ENCODE measurements at places on chromosomes 13 and 19.

- DNase-seq, result peak; percentile 93
Observed at GRCh38 chr19:3986260-3987041, 1.2 kb upstream of the EEF2 start.

- no peak for DNase-seq
Observed at GRCh38 chr13:113748862-113749451, 10.1 kb upstream of the TMEM255B start.

DNA sequence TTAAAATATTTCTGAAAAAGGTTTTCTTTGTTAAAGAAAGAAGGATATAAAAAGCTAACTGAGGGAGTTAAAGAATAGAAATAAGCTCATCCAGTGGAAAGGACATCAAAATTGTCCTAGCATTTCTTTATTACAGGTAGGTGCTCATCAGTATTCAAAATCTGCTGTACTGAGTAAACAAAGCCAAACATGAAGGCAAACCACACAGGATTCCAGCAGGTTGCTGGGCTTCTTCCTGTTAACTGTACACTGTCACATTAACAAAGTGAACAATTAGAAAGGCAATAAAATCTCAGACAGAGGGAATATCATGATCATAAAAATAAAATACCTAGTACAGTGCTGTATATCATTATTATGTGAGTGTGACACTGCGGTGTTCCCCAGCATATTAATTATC is 1541.0 kb downstream of the SLITRK5 start:
- no peak for DNase-seq

DNA sequence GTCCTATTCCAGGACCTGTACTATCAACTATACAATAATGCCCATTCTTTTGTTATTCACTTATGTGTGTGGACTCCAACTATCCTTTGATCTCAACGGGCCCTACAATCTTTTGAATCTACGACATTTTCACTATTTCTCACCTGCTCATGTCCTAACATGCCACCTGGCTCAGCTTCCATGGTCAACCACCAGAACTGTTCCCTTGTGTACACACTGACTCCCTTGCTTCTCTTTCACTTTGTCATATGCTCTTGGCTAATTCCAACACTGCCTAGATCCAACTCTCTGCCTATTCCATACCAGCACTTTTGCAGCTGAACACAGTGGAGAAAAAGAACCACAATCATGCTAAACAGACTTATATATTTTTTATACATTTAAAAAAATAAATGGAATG is 53.1 kb downstream of the MICU2 start:
- no peak for DNase-seq

DNA sequence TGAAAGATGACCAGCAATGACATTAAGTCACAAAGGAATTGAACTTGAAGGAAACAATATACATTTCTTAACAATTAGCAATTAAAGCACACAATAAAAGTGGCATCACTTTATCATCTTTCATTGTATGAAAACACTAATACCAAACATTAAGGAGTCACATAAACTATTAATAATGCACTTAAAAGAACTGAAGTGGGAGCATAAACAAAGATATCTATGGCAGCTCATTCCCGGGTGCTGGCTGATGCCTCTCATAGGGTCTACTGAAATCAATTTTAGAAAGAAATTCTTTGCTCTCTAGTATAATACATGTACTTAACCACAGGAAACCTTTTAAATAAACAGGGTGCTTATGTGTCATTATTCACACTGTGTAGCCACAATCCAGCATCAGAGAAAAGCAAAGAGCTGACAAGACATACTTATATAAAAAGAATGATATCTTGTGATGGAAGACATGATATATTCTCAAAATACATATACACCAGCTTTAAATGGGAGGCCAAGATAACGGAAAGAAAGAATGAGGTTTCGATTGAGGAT is 1207.8 kb downstream of the EFNB2 start:
- DNase-seq, result no peak

GRCh38 chr13:91618315-91618714 is 219.9 kb downstream of the GPC5 start:
- no peak for DNase-seq

GRCh38 chr19:49631014-49631588 is 8.8 kb downstream of the RRAS start:
- no peak for DNase-seq

DNA sequence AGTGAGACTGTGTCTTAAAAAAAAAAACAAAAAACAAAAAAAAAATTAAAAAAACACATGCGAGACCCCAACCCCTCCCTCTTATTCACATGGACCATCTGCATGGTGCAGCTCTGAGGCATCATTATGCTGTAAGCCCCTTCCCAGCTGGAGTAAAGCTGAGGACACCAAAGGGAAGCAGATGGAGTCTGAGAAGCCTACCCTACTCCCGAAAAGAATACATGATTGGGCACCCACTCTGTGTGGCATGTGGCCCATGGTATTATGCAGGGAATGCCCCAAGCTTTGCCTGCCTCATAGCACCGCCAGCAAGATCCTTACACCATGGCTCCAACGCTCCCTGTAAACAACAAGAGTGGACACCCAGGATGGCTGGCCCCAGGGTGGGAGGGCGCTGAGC is 4.7 kb downstream of the PTH2 start:
- no peak for DNase-seq

GRCh38 chr13:42592915-42593900 is 19.3 kb downstream of the TNFSF11 start:
- DNase-seq, result no peak

DNA sequence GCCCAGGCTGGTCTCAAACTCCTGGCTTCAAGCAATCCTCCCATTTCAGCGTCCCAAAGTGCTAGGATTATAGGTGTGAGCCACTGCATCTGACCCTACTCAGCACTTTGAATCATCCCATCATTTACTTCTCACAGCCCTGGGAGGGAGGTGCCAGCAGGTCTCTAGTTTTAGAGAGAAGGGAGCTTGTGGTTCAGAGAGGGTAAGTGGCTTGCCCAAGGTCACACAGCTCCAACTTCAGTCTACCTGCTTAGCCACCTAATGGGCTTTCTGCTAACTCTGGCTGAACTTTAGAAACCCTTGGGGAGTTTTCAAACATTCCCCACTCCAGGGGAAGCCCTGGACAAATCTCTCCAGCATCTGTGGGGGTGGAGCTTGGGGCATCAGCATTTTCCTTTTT is 18.3 kb downstream of the CACNA1A start:
- DNase-seq, result no peak

GRCh38 chr13:101572456-101572855 is 120.0 kb downstream of the ITGBL1 start:
- DNase-seq, result no peak

GRCh38 chr13:108268466-108269112 is 929 bp upstream of the TNFSF13B start:
- DNase-seq, result peak; percentile 1

DNA sequence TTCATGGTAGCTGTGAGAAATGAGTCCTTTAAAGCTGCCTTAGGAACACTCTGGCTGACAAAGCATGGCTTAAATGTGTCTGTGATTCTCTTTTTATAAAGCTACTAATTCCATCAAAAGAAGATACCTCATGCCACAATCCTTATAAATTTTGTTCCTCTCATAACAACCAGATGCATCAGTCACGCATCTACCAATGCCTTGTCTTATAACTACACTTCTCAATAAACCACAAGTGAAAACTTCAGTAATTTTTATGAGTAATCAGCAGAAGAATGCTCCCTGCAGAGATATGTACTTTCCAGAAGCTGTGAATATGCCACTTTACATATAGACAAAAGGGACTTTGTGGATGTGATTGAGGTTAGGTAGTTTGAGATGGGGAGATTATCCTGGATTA is 147.8 kb downstream of the SUCLA2 start:
- DNase-seq, result no peak

DNA sequence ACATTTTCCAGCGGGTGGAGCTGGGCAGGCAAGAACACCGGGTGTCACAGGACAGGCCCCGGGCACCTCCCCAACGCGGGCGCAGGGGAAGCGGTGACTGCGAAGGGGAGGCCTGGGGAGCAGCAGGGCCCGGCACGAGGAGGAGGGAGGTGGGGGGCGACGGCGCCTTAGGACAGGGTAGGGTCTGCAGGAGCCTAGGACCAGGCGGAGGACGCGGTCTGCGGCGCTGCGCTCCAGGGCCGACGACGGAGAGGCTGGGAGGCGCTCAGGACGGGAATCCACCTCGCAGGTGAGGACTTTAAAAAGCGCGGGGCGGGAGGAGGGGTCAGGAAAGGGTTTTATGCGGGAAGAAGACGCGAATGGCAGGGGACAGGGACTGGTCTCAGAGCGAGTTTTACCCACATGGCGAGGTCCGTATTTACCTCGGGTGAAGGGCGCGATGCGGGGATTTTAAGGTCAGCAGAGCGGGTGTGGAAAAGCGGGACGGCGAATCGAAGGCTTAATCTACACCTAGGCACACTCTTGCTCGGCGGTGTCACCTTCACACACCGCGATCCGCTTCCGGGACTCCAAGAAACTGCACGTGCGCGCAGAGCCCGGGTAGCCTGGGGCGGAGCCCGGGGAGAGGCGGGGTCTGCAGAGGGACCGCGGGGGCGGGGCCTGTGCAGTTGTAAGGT is 13.5 kb downstream of the ERVV-2 start:
- DNase-seq, result peak; percentile 31

DNA sequence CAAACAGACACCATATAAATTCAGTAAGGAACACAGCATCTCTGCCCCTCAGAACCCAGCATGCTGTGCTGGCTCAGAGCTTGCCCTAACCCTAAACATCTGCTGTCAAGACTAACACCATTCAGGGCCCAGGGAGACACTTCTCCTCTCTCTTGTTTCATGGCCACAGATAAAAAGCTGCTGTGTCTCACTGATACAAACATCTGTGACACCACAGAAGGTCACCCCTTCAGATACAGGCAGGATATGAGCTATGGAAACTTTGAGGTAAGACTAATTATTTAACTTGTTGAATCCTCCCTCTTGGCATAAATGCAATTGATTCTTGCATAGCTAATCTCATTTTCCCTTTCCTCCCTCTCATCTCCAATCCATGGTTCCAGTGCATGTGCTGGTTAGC is 61.6 kb upstream of the GPR12 start:
- DNase-seq, result no peak

DNA sequence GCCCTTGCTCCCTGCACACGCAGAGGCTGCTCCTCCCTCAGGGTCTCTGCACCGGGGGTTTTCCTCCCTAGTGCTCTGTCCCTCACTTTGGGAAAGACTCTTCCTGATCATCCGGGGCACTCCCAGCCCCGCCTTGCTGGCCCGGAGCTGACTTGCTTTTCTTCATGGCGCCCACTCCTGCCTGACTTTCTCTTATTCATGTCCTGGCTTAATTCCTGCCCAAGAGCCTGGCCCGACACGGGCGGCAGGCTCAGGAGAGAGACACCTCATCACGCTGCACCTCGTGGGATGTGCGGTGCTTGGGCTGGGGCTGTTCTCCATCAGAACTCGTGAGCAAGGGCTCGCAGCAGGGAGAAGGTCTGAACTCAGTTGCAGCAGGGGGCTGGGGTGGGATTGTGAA is 11.8 kb upstream of the PLA2G4C start:
- DNase-seq, result no peak

DNA sequence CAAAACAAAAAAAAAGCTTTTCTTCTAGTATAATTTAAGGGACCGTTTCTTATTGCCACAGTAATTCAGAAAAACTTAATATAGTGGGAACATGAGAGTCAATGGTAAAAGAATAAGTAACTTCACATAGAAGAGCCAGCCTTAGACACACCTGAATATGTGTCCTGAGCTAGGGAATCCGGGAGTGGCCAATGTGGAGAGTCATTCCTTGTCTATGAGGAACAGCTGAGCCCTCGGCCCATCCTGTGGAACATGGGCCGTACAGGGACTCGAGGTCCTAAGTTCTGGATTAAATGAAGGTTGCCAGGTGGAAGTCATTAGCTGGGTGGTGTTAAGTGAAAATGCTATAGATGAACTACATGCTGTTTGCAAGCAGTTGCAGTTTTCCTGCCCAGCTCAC is 32.2 kb downstream of the EFNB2 start:
- no peak for DNase-seq

DNA sequence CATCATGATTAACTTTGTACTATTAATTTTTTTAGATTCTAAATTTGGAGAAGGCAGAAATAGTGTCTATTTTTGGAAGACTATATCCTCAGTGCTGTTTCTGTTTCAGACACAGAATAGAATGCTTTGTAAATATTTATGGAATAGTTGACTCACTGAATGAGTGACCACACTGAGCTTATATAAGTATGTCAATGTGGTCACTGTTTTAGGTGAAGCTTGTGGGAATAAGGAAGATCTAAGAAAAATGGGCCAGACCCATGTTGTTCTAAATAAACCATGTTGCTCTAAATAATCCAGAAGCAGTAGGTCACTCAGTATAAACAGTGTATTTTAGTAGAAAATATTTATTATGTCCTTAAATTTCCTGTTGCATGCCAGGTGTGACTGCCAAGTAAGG is 45.5 kb upstream of the DACH1 start:
- no peak for DNase-seq

GRCh38 chr19:46365561-46365960 is 18.7 kb downstream of the PPP5C start:
- DNase-seq, result no peak

GRCh38 chr13:101785858-101786257 is 333.4 kb downstream of the ITGBL1 start:
- DNase-seq, result peak; percentile 69

GRCh38 chr13:99380921-99381645 is 73.9 kb upstream of the GPR183 start:
- DNase-seq, result no peak

DNA sequence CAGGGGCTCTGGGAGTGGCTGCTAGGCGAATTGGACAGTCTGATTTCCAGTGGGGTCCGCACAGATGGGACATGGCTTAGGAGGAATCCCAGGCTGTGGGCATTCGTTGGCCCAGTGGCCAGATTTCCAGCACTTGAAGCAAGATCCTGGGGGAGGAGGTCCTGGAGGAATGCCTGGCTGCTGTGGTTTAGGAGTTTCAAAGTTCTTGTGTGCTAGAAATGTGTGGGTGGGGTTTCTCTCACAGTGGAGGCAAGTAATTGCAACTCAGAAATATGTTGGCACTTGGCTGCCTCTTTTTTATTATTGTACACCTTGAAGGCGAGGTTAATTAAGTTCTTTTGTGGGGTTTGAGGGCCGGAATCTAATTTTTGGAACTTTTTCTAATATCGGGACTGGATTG is 17.1 kb downstream of the IGFL3 start:
- peak; percentile 39 for DNase-seq

DNA sequence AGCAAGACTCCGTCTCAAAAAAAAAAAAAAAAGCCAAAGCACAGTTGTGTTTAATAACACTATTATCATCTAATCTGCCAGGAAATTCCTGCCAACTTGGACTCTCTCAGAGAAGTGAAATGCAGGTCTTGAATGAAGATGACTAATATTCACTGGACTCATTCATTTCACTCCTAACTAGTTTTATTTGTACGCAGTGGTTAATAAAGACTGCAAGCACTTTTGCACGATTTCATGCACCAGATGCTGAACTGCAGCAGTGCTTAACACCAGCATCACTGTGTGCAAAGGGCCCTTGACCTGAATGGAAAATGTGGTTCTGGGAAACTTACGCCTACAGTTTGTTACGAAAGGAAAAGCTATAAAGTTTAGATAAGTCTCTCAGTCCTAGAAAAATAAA is 63.3 kb downstream of the DHRS12 start:
- peak; percentile 27 for DNase-seq

- DNase-seq, result no peak
Observed at GRCh38 chr13:73757481-73758233, 376.5 kb downstream of the KLF12 start.

- DNase-seq, result no peak
Observed at GRCh38 chr13:91036886-91037285, 310.6 kb upstream of the MIR17HG start.

All from adipocyte (in vitro differentiated cells).